ENCODE measurements at places on chromosomes 13 and 19.

GRCh38 chr19:38849860-38850435 lies at the start of gene HNRNPL:
Gene HNRNPL, minus strand, starts transcription at chr19:38849986. Its CDS starts 20 bp downstream, at chr19:38849966.
- DNase-seq = peak; percentile 99

DNA sequence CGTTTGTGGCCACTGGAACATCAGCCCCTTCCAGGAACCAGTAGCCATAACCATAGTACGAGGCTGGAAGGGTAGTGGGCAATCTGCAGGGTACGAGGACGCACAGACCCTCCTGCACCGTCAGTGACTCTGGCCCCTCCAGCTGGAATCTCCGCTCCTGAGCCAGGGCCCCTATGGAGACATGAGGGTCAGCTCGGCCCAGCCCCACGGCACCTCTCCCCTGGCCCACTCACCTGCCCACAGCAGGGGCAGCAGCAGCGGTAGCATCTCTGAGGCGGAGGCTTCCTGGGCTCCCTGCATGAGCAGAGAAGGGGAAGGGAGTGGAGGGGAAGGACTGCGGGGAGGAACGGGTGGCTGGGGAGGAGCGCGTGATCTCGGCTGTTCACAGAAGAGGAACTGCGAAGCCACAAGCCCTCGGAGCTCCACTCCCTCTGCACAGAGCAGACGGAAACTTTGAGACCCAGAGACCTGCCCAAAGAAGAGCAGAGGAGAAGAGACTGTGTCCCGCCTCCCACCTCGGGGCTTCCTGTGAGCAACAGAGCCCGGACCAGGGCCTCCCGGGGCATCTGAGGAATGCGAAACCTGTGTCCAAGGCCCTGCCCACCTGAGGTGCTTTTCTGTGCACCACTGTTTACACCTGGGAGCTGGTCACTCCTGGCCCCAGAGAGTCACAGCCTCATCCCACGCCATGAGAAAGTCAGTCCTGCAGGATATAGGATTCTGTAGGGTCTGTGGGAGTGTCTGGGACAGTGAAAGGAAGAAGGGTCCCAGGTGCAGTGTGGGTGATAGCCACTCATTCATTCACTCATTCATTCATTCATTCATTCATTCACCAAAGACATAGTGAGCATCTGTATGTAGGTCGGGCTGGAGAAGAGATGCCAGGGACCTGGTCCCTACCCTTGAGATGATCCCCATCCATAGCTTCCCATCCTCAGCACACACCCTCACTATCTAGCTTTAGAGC lies at the start of gene SIGLEC6:
TSS of gene SIGLEC6 (minus strand) at position 322 of the 967 bp plus-strand sequence. CDS start at position 300, 22 bp downstream.
- no peak for DNase-seq

DNA sequence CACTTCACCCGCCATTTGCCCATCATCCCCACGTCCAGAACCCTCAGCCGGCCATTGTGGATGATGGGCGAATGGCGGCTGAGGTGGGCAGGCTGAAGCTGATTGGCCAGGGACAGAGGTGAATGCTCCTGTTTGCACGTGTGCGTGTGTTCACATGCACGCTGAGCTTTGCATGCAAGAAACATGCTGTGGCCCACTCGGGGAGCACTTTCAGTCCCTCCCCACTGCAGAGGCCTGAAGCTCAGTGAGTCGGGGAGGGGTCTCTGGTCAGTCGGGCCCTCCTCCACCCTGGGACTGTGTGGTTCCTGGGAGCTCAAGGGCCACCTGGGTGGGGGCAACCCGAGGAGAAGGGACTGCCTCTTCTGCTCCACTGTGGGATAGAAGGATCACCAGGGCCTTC lies 24.9 kb downstream of the CEBPA start:
- DNase-seq = no peak

- DNase-seq = no peak
These were observed 40.2 kb downstream of the SLAIN1 start for GRCh38 chr13:77737583-77738200.

DNA sequence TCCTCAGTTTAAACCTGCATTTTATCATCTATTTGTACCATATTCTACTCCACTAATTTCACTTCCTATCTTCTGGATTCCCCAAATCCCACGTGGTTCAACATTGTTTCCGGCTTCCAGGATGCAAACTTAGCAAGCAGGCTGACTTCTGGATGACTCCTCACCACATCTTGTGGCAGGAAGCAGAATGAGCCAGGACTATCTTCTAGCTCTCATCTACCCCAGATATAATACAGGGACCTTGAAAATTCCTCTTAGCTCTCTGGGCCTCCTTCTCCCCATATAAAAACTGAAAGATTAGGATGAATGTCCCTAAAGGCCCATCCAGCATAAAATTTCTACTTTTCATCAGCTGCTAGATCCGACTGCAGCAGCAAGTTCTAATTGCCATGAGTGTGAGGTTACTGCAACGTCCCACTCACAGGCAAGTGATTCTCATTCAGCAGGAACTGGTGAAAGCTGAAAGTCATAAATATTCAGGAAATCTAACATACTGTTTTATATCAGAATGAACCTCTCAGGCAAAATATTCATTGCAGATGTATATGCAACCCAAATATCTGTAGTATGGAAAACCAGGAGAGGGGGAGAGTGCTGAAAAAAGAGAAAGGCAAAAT lies 93.4 kb downstream of the KCTD12 start:
- DNase-seq = no peak

Data from activated T-cell treated with anti-CD3 and anti-CD28 coated beads for 24 hours (primary cell).